Adrenal gland (tissue), 19 donors: ENCODE measurements at places on chromosomes 5 and 9. TPM values are rescaled to one million over a fixed set of nuclear protein-coding genes. Genes with fewer than 3 reads are reported as not detected.
A peak's percentile ranks its signal among the peaks of the same experiment; 100 is the strongest.

NPR3 gene
- 11.4 TPM for total RNA-seq

GABBR2 gene
- total RNA-seq: 0.70 TPM

NKD2 gene
- total RNA-seq: 25.5 TPM

NEUROG1 gene
- not detected for total RNA-seq

PSMD5 gene
- 35.5 TPM for total RNA-seq

DNA sequence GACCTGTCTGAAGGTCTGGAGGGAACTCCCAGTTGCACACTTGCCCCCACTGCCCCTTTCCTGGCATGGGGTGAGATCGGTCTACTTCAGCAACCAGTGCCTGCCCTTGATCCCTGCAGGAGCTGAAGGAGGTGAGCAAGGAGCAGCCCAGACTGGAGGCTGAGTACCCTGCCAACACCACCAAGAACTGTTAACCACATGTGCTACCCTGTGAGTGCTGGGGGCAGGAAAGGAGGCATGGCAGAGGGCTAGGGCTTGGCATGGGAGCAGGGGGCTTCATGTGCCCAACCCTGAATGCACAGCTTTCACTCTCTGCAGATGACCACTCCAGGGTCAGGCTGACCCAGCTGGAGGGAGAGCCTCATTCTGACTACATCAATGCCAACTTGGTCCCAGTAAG is 17.3 kb upstream of the SPTLC1 start:
- peaks cover 8% of the 10 kb centered on the region for H3K4me1 ChIP-seq
- H3K27ac ChIP-seq: no peak overlapping the region
- no peak for DNase-seq

DNA sequence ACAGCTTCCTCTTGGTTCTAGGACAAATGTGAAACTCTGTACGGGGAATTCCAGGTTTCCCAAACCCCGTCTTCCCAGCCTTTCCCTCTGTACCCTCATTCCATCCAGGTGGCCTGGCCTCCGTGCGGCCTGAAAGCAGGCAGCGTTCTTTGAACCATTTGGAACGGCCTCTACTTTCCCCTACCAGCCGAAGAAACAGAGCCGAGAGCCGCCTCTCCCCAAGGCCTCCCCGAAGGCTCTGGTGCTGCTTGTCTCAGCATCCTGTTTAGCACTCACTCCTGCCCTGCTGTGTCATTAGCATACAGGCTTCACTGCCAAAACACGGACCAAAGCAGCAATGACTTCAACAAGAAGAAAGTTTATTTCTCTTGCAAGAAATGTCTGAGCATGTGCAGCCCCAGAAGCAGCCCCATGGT is 137.7 kb downstream of the HSD17B3 start:
- no peaks in the 10 kb centered on the region for H3K4me1 ChIP-seq
- no peak overlapping the region for H3K27ac ChIP-seq
- no peaks in the 10 kb centered on the region for H3K27me3 ChIP-seq
- no peak for DNase-seq

DNA sequence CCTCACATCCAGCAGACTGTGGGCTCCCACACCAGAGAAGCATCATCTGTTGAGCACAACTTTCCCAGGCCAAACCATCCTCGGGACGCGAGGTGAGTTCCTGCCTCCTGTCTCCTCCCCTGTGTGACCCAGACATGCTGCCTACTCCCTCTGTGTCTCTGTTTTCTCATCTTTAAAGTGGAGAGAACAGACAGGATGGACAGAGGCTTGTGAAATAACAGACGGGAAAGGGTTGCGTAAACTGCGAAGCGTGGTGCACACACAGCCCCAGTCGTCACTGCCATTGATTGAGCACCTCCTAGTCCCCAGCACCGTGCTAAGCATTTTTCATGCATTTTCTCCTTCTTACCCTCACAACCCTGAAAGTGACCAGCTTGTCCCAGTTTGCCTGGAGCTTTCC is 52.1 kb upstream of the LMX1B start:
- no peak overlapping the region for H3K27ac ChIP-seq
- H3K4me1 ChIP-seq: no peaks in the 10 kb centered on the region
- DNase-seq: no peak
- H3K36me3 ChIP-seq: no peaks in the 10 kb centered on the region
- H3K4me3 ChIP-seq: no peak overlapping the region

DNA sequence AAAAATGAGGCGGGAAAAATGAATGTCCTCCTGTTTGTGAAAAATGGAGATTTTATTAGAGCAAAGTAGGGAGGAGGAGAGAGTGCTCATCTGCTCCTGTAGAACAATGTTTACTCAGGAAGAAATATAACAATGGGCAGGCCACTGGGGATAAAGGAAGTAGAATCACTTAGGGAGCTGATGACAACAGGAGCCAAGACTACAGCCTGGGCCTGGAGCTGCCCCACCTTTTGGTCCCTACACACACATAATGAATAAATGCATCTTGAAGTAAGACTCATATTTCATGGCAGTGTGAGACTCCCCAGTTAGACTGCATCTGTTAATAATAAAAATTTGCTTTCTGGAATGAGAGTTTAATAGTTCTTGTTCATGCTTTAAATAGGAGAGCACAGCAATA is 1939.8 kb downstream of the EFNA5 start:
- H3K36me3 ChIP-seq: no peaks in the 10 kb centered on the region
- DNase-seq: no peak
- H3K4me1 ChIP-seq: no peaks in the 10 kb centered on the region
- no peak overlapping the region for H3K4me3 ChIP-seq
- no peak overlapping the region for H3K27ac ChIP-seq

DNA sequence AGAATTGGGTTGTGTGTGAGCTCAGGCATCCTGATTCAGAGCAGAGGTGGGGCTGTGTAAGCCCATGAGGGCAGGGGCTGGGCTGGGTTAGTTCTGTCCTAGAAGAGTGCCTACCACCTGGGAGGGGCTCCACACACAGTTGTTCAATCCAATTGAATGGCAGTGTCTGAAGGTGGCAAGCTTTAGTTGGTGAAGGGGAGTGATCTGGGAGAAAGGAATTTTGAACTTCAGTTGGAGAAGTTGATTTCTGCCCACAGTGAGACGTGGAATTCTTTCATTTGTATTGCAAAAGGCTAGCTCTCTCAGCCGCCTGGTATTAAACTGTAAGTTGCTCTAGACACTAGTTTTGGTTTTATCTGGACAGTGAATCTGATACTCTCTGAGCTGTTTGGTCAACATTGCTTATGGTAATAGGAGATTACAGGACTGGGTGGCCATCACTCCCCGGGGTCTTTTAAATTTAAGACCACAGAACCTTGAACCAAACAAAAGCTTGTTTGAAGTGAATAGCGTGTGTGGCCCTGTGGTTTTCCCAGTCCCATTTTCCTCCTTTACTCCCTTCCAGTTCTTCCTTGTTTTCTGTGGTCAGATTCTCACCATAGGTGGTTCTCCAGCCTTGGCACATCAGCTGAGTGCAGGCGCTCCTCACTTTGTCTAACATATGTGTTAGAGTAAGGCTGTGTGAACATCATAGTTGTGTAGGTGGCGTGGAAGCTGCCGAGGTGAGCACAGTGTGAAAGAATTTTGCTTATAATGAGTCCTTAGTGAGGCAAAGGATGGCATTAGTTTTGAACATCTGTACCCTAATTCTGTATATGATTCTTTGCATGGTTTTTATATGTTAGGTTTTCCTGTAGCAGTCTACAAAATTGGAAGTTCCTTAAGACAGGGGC is 78.0 kb downstream of the ARHGAP26 start:
- H3K27me3 ChIP-seq: no peaks in the 10 kb centered on the region
- no peak overlapping the region for H3K27ac ChIP-seq
- H3K4me3 ChIP-seq: no peak overlapping the region
- H3K36me3 ChIP-seq: no peaks in the 10 kb centered on the region
- DNase-seq: no peak

DNA sequence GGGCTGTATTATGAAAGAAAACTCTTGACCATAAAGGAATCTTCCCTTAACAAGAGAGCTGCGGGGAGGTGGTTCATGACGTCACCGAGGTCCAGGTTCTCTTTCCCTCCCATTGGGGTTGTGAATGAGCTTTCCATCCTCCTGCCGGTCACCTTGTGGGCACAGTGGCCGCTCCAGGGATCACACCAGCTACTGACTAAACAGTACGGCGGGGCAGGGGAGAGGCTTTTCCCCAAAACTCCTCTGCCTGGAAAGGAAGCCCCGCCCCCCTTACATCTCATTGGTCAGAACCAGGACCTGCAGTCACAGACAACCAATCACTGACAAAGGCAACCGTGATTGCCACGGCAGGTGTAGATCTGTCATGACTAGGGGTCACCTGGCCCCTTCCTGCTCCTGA is 35.6 kb downstream of the ROR2 start:
- H3K36me3 ChIP-seq: no peaks in the 10 kb centered on the region
- no peak for DNase-seq
- H3K27ac ChIP-seq: no peak overlapping the region
- H3K27me3 ChIP-seq: no peaks in the 10 kb centered on the region
- H3K4me1 ChIP-seq: no peaks in the 10 kb centered on the region

GRCh38 chr5:5986492-5987178 is 391.7 kb downstream of the MED10 start:
- no peaks in the 10 kb centered on the region for H3K27me3 ChIP-seq
- no peak overlapping the region for H3K27ac ChIP-seq
- no peak overlapping the region for H3K4me3 ChIP-seq

DNA sequence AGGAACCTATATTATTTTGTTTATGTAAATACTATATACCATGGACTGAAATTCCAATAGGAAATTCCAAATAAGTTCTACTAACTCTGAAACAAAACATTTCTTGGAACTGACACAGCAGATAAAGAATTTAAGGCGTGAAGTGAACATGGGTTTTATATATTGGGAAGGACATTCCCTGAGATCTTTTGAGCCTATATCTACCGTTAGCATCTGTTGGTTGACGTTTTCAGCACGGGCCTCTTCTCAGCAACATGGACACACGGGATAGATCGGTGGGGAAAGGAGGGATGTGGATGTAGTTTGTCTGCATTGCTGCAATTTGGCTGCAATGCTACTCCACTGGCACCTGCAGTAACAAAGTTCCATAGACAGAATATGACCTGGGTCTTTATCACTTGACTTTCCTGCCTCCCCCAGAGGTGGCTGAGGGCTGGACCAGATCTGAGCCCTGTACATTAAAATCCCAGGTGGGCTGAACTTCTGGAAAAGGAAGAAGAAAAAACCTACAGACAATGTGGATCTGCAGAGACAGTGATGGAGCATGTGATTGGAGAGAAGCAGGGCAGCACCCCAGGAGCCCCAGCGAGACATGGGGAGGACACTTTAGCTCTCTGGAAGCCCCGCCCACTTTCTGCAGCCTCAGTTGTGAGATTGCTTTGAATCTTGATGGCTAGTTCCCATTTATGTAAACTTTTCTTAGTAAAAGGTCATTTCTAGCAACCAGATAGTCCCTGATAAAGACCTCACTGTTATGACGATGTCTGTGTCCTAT is 91.2 kb upstream of the CPEB4 start:
- no peaks in the 10 kb centered on the region for H3K27me3 ChIP-seq
- H3K4me3 ChIP-seq: no peak overlapping the region
- no peak for DNase-seq
- H3K4me1 ChIP-seq: no peaks in the 10 kb centered on the region

DNA sequence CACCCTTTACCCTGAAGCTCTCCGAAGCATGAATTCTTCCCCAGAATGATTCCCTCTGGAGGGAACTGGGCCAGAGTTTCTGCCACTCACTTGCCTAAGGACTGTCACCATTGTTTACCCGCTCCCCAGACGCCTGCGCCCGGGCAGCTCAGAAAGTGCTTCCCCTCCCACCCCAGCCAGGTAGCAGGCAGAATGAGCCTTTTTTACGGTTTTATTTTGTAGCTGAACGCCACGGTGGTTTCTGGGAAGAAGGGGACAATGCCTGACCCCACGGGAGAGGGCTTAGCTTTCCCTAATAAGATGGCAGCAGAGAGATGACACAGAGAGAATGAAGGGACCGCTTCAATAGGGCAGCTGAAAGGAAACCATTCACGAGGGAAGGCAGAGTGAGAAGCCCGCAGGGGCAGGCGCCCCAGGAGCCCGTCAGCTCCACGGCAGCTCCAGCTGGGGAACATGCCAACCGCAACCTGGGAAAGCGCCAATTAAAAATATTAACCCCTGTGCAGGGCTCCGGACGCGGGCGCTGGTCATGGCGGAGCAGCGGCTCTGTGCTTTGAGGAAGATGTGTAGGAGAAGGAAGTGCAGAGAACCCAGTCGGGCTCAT is 20.4 kb upstream of the NTNG2 start:
- H3K27ac ChIP-seq: no peak overlapping the region
- DNase-seq: no peak
- no peak overlapping the region for H3K4me3 ChIP-seq
- H3K36me3 ChIP-seq: no peaks in the 10 kb centered on the region

GRCh38 chr5:128441165-128441564 is 96.9 kb downstream of the FBN2 start:
- H3K4me1 ChIP-seq: no peaks in the 10 kb centered on the region
- no peaks in the 10 kb centered on the region for H3K36me3 ChIP-seq
- DNase-seq: no peak
- H3K27me3 ChIP-seq: no peaks in the 10 kb centered on the region

GRCh38 chr5:172436879-172437369 is 17.4 kb downstream of the SH3PXD2B start:
- no peaks in the 10 kb centered on the region for H3K27me3 ChIP-seq
- H3K4me3 ChIP-seq: no peak overlapping the region
- peaks cover 57% of the 10 kb centered on the region for H3K4me1 ChIP-seq
- DNase-seq: no peak

DNA sequence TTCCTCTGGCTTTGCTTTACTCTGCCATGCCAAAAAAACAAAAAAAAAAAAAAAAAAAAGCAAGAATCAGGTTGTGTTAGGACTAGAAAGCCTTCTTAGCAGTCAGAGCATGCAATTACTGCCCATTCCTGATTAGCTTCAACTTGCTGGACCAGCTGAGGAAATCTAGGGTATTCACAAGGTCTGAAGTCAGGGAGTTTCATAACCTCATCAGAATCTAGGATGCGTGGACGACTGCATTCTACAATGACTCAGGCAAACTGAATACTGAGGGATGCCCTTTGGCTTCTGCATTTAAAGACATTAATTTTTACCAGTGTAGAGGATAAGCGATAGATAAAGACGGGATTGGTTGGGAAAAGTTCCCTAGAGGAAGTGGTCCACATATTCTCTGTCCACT is 39.2 kb upstream of the SHOC1 start:
- peak overlapping the region; percentile 58 for H3K27ac ChIP-seq
- peaks cover 3% of the 10 kb centered on the region for H3K4me1 ChIP-seq
- no peaks in the 10 kb centered on the region for H3K36me3 ChIP-seq
- H3K4me3 ChIP-seq: no peak overlapping the region
